ENCODE measurements at places on chromosomes 5 and 9.
A peak's percentile ranks its signal among the peaks of the same experiment; 100 is the strongest.

DNA sequence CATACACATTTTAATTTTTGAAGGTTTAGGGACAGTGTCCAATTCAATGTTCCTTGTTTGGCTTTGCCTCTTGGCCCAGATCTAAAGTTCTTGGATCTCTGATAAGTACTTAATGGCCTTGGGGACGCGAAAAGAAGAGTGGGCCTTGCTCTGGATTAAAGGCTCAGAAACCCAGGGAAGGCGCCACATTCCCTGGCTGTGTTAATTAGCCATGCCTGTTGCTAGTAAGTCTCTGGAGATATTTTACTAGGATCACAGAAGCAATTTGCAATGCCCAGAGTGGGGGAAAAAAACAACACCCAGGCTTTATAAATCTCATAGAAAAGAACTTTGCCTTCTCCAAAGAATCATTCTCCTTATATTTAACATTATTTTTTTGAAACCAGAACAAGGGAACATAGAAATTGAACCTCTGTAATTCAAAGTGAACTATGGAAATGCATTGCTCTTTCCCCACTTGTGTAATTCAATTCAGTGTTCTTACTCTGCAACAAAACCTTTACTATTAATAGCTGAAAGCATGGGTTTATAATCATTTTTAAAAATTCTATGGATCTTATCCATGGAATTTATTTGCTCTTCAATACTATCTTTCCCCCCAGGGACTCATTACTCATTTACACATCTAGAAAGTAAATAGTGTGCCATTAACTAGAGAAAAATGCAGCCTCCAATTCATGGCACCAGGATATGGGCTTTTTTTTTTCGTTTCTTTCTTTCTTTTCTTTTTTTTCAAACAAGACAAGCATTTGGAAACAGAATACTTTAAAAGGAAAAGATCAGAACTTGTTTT is 172.2 kb upstream of the ANKRD55 start:
- DNase-seq: no peak

DNA sequence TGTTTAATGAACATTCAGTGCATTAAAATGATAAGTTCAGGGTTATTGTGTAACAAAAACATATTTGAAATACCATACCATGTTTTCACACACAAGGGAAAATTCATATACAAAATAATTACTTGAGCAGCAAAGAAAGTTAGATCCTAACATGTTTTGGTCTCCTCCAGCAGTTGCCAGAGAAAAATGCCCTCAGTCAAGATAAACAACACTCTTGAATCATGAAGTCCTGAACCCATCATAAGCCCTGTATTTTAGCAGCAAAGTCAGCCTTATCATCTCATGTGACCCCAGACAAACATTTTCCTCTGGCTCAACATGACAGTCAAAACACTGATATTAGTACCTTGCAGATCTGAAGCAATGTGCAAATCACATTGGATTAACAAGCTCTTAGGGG is 1541.1 kb upstream of the WWC1 start:
- no peak for DNase-seq

DNA sequence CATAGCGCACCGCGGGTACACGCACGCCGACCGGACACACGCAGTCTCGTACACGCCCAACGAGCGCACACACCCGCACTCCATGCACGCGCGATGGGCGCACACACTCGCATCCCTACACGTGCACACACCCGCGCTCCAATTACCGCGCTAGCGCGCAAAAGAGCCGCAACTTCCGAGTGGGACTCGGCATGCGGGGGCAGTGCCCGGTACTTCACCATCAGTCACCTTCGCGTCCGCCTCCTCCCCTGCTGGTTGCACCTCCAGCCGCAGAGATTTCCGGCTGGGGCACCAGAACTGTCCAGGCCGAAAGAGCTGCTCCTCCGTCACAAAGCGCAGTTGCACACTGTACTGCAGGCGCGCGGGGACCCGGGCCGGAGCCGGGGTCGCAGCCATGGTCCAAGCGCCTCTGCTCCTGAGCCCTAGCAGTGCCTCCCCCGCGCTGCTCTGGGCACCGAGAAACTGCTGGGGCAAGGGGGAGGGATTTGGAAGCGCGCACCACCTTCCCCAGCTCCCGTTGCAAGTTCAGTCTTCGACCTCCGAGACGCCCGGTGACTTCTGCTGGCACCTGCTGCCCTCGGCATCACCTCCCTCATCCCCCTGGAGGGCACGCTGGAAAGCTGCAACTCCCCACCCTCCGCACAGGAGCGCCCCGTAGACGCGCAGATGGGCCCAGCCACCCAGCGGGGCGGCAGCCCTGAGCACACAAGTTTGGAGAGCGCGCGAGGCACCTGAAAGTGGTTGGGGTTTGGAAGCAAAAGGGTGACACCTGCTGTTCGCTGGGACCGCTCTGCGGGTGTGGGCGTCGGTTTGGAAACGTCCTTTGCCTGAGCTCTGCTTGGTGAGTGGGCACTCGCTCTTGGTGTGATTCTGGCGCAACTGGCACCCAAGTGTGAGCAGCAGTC is 337.4 kb upstream of the PUM3 start:
- DNase-seq: peak; percentile 25

- no peak for DNase-seq
Measured at GRCh38 chr5:102638316-102638715, 116.8 kb upstream of the PAM start.

GRCh38 chr5:83925321-83925954 is 204.8 kb upstream of the HAPLN1 start:
- DNase-seq: no peak

- no peak for DNase-seq
Measured at GRCh38 chr9:90552317-90552716, 90.3 kb downstream of the DIRAS2 start.

- no peak for DNase-seq
Measured at GRCh38 chr5:96252596-96252995, 180.5 kb downstream of the PCSK1 start.

DNA sequence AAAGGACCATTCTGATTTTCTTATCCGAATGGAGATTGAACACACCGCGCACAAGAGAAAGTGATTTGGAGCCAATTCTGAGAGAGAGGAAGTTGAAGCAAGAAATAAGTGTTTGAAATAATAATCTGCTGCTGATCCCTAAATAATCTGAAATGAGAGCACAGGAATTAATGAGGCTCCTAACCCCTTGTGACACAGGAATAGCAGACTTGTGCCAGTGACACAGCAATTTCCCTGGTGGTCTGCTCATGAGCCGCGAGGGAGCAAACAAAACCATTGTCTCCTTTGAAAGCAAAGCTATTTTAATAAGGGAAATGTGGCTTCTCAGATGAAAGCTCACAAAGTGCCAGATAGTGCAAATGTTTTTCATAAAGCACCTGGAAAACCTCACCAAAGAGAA is 936.1 kb upstream of the WWC1 start:
- no peak for DNase-seq

- no peak for DNase-seq
Measured at GRCh38 chr9:109132567-109133021, 12.8 kb upstream of the TMEM245 start.

DNA sequence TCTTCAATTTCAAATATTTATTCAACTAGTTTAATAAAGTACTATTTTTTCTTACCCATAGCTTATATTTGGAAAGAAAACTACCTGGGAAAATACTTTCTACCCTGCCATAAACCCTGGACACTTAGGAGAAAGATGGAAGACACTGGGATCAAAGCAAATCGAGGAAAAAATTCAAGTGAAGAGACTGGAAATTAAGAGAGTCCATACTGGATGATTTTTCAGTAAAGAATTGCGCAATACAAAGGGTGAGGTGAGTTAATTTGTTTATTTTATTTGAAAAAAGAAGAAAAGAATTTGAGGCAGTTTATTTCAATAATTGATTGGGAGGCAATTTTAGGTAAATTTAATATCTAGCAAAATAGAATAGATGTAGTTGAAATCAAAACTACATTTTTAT is 331.8 kb upstream of the ITGA1 start:
- no peak for DNase-seq

- DNase-seq: no peak
Measured at GRCh38 chr5:21594566-21594965, 1258.6 kb downstream of the CDH12 start.

GRCh38 chr5:170920196-170920595 is 58.4 kb downstream of the RANBP17 start:
- no peak for DNase-seq

DNA sequence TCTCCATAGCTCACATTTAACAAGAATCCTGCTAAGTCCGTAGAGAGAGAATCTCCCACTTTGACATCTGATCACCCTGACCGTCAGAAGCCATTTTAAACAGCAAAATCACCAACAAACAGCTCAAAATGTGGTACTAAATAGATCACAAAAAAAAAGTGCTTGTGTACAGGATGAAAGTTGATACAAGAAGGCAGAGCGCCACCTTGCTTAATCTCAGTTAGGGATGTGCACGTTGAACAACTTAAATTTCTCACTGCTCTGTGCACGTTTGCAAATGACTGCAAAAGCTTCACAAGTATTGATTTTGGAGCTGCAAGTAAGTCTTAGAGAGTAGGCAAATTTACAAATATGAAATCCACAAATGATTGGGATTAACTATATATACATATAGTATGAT is 63.1 kb upstream of the NREP start:
- no peak for DNase-seq

GRCh38 chr5:122315521-122315920 is 3.5 kb downstream of the SNCAIP start:
- DNase-seq: no peak

DNA sequence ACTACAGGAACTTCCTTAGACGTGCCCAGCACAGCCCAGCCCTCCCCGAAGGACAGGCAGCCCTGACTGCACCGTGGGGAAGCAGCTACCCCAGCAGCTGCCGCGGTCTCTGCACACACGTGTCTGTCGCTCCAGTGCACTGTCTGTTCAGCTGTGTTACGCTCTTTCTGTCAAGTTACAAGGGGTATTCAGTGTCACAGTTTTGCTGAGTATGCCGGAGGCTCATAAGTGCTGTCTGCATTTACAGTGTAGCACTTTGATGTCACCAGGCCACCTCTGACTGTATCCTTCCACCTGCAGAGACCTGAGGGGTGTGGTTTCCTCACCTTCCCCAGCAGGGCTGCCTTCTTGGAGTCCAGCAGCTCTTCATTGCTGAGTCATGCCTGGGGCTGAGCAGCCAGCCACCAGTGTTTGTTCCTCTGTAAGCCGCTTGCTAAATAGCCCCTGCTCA is 126.8 kb downstream of the EHMT1 start:
- DNase-seq: no peak

DNA sequence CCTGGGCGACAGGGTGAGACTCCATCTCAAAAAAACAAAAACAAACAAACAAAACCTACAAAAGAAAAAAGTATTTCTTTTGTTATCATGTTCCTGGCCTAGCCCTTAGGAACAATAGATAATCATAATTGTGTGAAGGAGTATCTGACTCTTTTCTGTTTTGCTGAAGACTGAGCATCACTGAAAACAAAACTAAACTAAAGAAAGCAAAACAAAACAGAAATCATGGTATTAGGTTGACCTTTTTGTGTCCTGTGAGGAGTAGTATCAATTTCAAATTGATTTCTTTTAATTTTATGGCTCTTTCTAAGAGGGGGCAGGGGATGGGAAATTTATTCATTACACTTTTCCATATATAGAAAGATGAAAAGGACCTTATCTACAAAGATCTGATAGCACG is 246.0 kb downstream of the YTHDC2 start:
- DNase-seq: no peak

- no peak for DNase-seq
Measured at GRCh38 chr5:147391781-147392180, 118.1 kb downstream of the DPYSL3 start.

DNA sequence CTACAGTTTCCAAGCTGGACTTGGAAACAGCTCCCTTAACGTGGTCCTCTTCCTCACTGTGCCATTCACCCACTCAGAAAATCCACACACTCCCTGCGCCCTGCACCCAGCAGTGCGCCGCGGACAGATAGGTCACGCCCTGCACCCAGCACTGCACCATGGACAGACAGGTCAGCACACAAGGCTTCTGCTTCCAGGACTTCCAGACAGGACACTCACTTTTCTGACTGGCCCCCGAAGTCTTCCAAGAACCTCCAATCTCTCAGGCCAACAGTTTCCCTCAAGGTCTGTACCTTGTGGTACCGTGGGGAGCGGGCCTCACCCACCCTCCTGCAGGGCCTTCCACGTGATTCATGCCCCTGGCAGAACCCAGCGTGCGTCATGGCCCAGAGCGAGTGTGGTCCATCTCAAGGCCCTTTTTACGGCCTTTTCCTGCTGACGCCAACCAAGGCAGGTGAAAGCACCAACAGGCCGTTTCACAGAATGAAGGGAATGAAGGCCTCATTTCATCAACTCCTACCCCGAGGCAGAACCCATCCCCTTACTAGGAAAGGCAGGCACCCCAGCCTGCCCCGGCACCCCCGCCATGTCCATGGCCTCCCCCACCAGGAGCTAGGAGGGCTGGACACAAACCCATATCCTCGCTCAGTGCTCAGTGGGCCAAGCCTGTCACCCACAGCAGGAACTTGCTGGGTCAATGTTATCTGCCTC is 17.3 kb downstream of the VAV2 start:
- DNase-seq: no peak

- DNase-seq: no peak
Measured at GRCh38 chr9:93954434-93955061, 607 bp downstream of the BARX1 start.

- DNase-seq: no peak
Measured at GRCh38 chr9:27078685-27079084, 30.3 kb upstream of the TEK start.

DNA sequence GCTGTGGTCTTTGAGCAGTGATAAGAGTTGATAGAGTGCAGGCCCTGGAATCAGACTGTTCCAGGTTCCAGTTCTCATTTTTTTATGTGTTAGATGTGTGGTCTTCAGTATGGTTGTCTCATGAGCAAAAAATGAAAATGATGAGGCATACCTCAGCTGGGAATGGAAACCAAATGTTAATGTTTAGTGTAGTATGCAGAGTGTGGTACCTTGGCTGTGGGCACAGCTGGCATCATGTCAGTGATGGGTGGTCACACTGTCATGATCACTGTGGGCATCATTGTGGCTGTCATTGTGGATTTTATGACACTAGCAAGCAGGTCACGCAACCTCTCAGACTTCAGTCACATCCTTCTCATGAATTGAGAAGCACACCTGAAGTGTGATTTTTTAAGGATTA is 6.4 kb downstream of the ABLIM3 start:
- no peak for DNase-seq

DNA sequence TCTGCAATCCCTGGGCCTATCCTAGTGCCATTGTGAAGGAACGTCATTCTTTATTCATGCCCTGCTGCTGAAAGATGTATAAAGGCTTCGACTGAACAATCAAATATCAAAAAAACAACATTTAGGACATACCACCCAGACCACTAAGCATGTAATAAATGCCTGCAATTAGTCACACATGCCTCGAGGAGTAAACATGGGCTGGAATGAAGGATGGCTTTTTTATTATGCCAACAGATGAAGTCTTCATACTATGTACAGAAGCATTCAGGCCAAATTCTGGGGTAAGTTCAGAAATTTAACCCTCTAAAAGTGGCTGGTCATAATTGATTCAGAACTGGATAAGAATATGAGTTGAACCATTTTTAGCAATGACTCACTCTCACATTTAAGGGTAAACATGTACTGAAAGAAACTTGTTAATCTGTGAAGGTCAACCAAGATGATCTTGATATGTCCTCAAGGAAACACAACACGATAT is 38.1 kb downstream of the FAM240B start:
- peak; percentile 11 for DNase-seq
